Left forelimb (tissue), 1 donor: ENCODE measurements at places on chromosomes 16 and 17.

DNA sequence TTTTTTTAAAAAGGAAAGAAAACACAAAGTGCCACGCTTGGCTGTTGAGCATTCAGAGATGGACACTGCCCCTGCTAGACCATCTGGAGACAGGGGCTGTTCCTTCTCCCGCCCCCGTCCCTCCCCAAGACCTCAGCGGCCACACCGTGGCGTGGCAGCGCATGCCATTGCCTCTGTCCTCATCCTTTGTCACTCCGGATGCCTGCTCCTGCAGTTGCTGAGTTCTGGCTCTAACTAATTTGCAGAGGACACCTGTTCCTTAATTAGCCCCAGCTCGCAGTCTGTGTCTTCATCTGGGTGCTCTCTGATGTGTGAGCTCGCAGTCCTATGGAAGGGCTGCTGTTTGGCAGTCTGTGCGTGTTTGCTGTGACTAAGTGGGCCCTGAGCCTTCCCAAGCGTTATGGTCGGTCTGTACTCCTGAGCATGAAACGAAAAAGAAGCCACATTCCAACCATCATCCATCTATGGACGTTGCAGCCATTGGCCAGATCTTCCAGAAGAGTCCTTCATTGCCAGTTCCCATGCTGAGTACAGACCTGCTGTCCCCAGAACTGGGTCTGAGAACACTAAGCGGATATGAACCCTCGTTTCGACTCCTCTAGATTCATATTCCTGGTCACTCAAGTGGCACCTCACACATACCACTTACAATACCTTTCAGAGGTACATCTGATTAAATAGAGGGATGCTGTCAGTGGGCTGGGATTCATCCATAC, 40.9 kb upstream of the NAT9 start:
- no peak for DNase-seq

GRCh38 chr16:82684256-82684655, 57.5 kb downstream of the CDH13 start:
- no peak for DNase-seq

GRCh38 chr16:52383119-52383518, 163.8 kb downstream of the TOX3 start:
- DNase-seq = no peak

DNA sequence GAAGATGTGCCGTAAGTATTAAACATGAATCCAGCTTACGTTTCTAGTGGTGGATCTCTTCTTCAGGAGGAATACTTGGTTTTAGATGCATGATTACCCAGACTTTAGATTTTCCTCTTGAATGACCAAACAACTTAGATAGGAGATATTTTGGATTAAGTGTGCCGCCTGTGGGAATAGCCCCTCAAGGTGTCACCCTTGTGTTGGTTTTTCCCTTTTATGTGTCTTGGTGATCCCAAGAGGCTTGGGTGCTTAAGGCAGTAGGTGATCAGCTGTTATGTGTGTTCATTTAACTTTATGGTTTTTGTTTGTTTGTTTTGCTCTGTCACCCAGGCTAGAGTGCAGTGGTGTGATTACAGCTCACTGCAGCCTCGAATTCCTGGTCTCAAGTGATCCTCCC, 115.1 kb downstream of the PPM1E start:
- no peak for DNase-seq

GRCh38 chr17:73933871-73934270, 269.6 kb upstream of the RPL38 start:
- DNase-seq = no peak

GRCh38 chr16:27860091-27860490, 203.4 kb downstream of the GSG1L start:
- DNase-seq = no peak

GRCh38 chr17:19237389-19238166, 412 bp downstream of the EPN2 start:
- no peak for DNase-seq

DNA sequence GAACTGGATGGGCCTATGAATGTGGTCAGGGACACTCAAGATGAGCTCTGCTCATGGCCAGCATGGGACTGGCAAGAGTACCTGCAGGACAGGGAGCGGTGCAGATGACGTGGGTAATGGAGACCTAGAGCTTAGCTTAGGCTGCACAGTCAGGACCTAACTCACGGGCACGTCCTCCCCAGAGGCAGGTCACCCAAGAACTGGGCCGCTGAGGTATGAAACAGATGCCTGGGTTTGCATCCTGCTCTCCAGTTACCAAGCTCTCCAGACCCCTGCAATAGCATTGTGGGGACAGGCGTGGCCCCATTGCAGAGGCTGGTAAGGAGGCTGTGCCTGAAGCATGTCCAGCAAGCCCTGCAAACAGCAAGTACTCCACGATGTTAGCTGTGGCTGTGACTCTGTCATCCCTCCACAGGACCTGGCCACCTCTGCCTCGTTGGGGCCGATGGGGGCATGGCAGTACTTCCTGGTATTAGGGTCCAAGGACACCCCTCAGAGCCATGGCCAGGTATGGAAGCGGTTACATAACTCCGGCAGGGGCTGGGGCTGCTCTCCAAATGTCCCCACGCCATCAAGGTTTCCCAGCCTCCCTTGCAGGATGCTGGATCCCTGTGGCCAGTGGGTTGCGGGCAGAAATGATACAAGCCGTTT, 37.5 kb upstream of the RBFOX3 start:
- peak; percentile 48 for DNase-seq

DNA sequence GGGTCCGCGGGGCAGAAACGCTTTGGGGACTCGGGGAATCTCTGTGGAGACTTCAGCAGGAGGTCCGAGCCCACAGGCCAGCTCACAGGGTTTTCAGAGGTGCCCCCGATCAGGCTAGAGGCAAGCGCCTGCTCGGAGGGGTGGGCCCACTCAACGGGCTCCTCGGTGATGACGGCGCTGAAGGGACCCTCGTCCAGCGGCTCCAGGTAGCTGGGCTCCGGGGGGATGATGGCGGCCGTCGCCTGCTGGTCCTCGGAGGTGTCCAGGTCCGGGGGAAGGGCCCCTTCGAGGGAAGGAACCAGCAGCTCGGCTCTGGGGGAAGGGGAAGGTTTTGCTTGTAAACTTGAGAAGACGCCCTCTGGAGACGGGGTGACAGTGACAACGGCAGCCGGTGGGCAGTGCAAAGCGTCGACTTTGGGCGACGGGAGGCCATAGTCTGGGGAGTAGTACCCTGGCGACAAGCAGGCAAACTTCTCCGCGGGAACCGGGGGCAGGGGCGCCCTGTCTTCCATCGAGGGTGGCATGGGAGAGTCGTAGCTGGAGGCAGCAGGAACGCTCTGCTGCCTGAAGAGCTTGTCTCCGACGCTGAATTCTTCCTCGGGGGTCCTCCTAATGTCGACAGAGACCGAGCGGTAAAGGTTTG, 63.2 kb downstream of the ZNF778 start:
- DNase-seq = no peak

DNA sequence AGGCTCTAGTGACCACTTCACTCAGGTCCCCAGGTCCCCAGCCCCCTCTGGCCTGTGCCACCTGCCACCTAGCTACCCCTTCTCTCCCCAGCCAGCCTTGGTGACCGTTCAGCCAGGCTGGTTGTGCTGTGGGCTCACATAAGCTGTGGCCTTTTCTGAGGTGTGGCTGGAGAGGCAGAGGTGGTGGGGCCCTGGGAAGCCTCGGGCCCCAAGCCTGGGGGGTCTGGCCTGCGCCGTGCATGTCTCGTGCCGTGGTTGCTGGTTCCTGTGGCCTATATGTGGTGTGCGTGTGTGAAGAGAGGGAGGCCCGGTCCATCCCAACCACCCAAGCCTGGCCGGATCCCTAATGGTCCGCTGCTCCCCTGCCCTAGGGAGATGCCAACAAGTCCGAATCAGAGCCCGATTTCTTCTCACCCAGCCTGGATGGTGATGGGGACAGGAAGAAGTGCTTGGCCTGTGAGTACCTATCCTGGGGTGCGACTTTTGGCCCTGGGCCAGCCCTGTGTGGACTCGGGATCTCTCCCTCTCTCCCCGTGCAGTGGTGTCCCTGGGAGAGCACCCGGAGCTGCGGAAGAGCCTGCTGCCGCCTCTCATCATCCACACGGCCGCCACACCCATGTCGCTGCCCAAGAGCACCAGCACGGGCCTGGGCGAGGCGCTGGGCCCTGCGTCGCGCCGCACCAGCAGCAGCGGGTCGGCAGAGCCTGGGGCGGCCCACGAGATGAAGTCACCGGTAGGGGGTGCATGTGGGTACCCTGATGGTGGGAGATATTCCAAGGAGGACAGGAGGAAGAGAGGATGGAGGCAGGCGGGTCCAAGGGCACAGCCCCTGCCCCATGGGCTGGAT, 35.9 kb downstream of the CACNA1G start:
- no peak for DNase-seq

DNA sequence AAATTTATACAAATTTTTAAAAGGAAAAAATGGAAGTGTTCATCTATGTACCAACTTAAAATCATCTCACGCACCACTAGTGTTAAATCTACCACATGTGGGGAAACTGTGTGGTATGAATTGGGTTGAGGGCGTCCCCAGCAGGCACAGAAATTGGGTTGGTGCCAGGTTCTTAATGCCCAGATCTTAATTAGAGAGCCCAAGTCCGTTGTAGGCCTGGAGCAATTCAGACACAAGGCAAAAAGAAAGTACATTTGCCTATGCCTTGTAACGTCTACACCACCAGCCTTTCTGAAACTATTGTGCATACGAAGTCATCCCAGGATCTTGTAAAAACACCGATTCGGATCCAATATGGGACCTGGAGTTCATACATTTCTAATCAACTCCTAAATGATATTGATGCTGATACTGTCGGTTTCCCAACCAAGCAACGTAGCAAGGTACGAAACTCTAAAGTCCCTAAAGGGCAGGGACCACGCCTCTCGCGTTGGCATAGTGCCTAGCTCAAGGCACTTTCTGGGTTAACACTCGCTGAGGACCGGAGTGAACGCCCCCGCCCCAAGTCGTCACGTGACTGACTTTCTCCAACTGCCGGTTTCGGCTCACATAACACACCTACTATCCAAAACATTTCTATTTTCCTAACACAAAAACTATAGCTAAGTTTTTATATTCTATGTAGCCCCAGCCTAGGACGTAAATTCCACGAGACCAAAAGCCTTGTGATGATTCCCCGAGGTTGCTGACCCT, 945 bp upstream of the UQCRC2 start:
- peak; percentile 83 for DNase-seq

DNA sequence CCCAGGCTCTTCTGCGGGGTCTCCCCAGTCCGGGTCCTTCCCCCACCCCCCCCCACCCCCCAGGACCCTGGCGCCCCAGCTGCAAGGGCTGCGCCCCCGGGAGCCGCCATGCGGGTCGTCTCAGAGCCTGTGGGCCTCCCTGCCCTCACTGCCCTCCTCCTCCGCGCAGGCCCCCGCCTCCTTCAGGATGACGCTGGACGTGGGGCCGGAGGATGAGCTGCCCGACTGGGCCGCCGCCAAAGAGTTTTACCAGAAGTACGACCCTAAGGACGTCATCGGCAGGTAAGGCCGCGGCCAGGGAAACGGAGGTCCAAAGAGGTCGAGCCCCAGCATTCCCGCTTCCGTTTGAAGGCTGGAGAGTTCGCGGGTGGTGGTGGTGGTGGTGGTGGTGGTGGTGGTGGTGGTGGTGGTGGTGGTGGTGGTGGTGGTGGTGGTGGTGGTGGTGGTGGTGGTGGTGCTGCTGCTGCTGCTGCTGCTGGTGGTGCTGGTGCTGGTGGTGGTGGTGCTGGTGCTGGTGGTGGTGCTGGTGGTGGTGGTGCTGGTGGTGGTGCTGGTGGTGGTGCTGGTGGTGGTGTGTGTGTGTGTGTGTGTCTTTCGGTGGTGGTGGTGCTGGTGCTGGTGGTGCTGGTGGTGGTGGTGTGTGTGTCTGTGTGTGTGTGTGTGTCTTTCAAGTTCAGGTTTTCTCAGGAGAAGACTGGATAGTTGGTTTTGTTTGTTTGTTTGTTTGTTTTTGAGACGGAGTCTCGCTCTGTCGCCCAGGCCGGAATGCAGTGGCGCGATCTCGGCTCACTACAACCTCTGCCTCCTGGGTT, 615 bp downstream of the PHKG2 start:
- DNase-seq = no peak

DNA sequence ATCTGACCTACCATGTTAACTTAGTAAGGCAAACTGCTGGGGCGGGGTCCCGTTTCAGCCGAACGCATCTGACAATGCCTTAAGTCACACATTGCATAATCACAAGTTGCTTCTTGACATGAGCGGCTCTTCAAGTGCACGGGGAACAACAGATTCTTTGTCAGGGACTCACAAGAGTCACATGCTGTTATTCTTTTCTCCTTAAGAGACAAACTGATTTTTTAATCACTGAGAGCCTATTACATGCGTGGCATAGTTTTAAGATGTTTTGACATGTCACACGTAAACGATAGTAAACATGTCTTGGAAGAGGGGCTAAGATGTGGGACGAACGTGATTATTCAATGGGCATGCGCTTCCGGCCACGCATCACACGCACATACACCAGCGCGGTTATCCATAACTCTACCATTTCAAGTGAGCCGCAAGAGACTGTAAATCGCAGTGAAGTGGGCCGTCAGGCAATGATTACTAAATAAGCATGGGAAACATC, 63.4 kb downstream of the ADCY9 start:
- no peak for DNase-seq

GRCh38 chr17:81710514-81711308, 1.4 kb upstream of the SLC25A10 start:
- no peak for DNase-seq

DNA sequence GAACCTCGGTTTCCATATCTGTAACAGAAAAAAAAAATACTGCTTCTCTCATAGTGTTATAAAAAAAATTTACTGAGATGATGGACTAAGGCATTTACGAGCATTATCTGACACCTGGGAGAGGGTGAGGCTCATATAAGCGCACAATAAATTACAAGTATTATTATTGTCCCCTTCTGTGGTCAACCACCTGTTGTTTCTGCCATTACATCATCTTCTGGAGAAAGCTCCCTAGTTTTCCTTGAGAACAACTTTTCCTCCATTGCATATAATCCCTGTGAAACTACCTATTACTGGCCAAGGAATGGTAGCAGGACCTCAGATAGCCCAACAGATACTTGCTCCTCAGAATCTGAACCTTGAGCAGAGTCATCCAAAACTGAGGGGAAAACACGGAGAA, 11.7 kb upstream of the GGA2 start:
- no peak for DNase-seq

- no peak for DNase-seq
These were observed 62.1 kb upstream of the TEKT1 start for GRCh38 chr17:6893382-6894205.
